ENCODE measurements at places on chromosomes 12 and 14. TPM values are rescaled to one million over a fixed set of nuclear protein-coding genes. Genes with fewer than 3 reads are reported as not detected.

The RABGGTA gene
- total RNA-seq: 59.1 TPM

The GNB3 gene
- 0.46 TPM for total RNA-seq

The KRT2 gene
- 0.08 TPM for total RNA-seq

GRCh38 chr14:64867182-64867581 is 12.5 kb downstream of the SPTB start:
- no peaks in the 10 kb centered on the region for H3K4me1 ChIP-seq
- H3K27me3 ChIP-seq: peaks cover 5% of the 10 kb centered on the region
- H3K4me3 ChIP-seq: no peak overlapping the region
- no peaks in the 10 kb centered on the region for H3K36me3 ChIP-seq

GRCh38 chr12:107361970-107362369 is 268.6 kb upstream of the CRY1 start:
- no peaks in the 10 kb centered on the region for H3K27me3 ChIP-seq
- DNase-seq: no peak
- no peak overlapping the region for H3K27ac ChIP-seq
- no peaks in the 10 kb centered on the region for H3K4me1 ChIP-seq

The ANKS1B gene
- total RNA-seq: not detected

The ARMH4 gene
- total RNA-seq: not detected

DNA sequence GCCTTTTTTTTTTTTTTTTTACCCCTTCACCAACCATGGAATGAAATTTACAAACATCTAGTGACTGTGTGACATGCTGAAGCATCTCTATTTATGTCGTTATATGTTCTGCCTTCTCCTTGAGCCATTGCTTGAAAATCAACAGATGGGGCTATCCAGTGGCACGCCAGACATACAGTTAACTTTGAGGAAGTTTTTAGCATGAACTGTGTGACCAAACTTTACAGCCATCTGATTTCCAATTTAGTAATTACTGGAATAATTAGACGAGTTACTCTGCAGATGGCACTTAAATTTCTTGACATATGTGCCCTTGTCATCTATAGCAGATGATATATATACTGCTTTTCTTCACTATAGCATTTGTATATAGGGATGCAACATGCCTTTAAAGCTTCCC is 192.1 kb downstream of the SNAPC1 start:
- no peak overlapping the region for H3K27ac ChIP-seq
- H3K27me3 ChIP-seq: peaks cover 6% of the 10 kb centered on the region
- H3K4me1 ChIP-seq: no peaks in the 10 kb centered on the region
- H3K36me3 ChIP-seq: no peaks in the 10 kb centered on the region
- DNase-seq: no peak
- no peak overlapping the region for H3K4me3 ChIP-seq

GRCh38 chr12:15966426-15966825 is 55.3 kb downstream of the DERA start:
- H3K36me3 ChIP-seq: no peaks in the 10 kb centered on the region
- H3K27ac ChIP-seq: no peak overlapping the region
- no peaks in the 10 kb centered on the region for H3K27me3 ChIP-seq
- H3K4me3 ChIP-seq: no peak overlapping the region

- H3K27me3 ChIP-seq: no peaks in the 10 kb centered on the region
- no peak for DNase-seq
- H3K4me3 ChIP-seq: no peak overlapping the region
- no peak overlapping the region for H3K27ac ChIP-seq
Measured at GRCh38 chr12:46292754-46293402, 24.0 kb upstream of the SLC38A1 start.

DNA sequence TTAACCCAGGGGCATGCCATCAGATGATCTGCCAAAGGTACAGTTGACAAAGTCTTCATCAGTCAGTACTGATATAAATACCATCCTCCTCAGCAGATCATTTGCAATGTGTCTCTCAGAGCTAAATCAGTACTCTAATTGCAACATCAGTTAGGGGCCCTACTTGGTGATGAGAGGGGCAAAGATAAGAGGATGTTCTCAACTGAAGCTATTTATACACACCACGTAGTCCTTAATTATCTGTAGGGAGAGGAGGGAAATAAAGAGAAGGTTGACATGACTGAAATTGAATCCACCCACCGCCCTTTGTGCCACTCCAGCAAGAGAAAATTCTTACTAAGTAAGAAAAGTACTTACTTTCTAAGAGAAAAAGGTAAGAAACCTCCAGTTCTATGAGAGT is 157.8 kb upstream of the NUDT4 start:
- no peaks in the 10 kb centered on the region for H3K27me3 ChIP-seq
- H3K4me3 ChIP-seq: no peak overlapping the region
- H3K27ac ChIP-seq: no peak overlapping the region
- no peaks in the 10 kb centered on the region for H3K36me3 ChIP-seq
- H3K4me1 ChIP-seq: peaks cover 3% of the 10 kb centered on the region
- DNase-seq: no peak

The TAS2R8 gene
- not detected for total RNA-seq

DNA sequence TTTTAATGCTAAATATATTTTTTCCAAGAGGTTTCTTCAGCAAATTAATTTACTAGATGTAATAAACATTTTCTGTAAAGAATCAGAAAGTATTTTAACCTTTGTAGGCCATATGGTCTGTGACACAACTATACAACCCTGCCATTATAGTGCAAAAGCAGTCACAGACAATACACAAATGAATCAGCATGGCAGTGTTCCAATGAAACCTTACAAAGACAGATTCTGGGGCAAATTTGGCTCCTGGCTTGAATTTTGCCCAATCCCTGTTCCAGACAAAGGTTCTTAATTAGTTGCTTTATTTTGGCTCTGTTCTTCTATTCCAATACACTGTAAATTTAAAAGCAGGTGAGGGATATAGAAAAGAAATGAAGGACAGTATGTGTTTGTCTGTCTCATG is 352.5 kb downstream of the C12orf50 start:
- no peaks in the 10 kb centered on the region for H3K27me3 ChIP-seq

DNA sequence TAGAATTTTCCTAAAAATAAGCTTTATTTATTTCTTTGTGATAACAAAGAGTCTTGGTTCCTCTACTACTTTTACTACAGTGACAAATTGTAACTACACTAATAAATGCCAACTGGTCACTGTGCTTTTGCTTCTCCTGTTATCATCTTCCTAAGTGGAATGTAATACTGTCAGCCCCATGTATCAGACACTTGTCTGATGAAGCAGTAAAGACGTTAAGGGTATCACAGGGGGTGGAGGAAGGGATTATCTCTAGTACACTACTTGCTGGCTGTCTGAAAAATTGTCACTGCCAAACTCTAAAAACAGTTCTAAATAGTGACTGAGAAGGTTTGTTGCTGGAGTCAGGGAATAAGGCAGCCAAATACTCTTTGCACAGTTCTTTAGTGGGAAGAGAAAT is 11.3 kb downstream of the ASB8 start:
- H3K36me3 ChIP-seq: peaks cover 25% of the 10 kb centered on the region
- no peaks in the 10 kb centered on the region for H3K4me1 ChIP-seq
- DNase-seq: no peak
- H3K4me3 ChIP-seq: no peak overlapping the region
- no peak overlapping the region for H3K27ac ChIP-seq

The IKZF4 gene
- 4.6 TPM for total RNA-seq

DNA sequence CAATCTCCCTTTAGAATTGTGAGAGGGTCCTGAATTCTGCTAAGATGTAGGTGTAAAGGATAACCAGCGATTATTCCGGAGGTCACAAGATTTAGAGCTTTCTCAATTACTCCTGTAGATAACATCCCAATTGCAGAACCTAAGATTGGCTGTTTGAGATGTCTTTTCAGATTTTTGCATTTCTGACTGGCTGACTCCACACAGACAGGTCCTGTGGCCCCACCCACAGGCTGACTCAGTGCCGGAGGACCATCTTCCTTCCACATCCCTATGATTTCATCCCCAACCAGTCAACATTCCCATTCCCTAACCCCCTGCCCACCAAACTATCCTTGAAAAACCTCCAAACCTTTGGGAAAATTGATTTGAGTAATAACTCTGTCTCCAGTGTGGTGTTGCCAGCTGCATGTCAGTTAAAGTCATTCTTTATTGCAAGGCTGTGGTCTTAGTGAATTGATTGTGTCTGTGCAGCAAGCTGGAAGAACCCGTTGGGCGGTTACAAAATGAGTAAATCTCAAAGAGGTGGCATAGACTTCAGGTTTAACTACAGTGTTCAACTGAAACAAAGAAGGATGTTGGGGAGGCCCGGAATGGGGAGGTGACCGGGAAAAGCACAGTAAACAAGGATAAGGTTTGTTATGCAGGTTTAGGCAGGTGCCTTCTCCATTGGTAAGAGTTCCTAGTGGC is 10.6 kb downstream of the FNTB start:
- H3K4me1 ChIP-seq: peaks cover 29% of the 10 kb centered on the region
- no peaks in the 10 kb centered on the region for H3K36me3 ChIP-seq
- H3K4me3 ChIP-seq: peak overlapping the region; percentile 47
- DNase-seq: no peak
- H3K27me3 ChIP-seq: no peaks in the 10 kb centered on the region

DNA sequence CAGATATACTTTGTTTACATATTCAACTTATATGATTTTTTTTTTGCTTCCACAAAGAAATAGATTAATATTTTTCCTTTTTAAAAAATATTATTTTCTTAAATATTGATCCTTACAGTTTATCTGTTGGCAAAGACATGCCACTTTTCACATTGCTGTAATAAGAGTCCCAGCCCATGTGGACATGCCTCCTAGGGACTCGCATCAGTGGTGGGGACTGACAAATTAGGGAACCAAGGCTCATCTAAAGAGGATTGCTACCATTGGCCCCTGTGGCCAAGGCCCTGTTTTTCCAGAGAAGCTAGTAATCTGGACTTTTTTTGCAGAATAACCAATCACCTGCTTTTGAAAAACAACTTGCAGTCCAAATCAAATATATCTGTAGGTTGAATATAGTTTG is 27.8 kb upstream of the BMAL2 start:
- no peak overlapping the region for H3K4me3 ChIP-seq
- H3K27ac ChIP-seq: peak overlapping the region; percentile 33
- H3K27me3 ChIP-seq: no peaks in the 10 kb centered on the region
- DNase-seq: no peak
- H3K4me1 ChIP-seq: peaks cover 33% of the 10 kb centered on the region

The IL22 gene
- not detected for total RNA-seq

The SLC22A17 gene
- not detected for total RNA-seq

DNA sequence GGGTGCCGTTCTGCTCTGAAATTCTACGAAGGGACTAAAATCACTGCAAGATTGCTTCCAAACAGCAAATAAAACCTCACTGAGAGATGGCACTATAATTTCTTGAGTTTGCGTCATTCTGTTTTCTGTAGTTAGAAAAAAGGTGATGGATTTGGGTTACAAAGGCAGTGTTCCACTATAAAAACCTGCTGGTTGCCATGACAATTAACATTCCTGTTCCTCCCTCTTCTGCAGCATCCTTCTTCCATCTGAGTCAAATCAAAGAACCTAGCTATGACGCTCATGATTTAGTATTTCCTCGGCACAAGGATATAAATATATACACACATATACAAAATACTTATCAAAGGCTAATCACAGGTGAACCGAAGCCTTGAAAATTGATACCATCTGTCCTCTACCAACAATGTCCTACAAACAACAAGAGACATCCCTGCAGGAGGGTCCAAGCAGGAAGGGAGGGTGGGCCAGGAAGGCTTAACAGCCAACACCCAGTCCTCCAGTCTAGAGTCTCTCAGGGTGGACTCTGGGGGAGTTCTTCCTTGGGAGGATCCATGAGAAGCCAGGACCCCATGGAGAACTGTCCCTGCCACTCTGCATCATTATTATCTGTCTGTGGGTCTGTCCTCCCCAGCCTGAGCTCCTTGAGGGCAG is 21.4 kb downstream of the TMCC3 start:
- no peaks in the 10 kb centered on the region for H3K4me1 ChIP-seq
- no peaks in the 10 kb centered on the region for H3K27me3 ChIP-seq
- DNase-seq: no peak

DNA sequence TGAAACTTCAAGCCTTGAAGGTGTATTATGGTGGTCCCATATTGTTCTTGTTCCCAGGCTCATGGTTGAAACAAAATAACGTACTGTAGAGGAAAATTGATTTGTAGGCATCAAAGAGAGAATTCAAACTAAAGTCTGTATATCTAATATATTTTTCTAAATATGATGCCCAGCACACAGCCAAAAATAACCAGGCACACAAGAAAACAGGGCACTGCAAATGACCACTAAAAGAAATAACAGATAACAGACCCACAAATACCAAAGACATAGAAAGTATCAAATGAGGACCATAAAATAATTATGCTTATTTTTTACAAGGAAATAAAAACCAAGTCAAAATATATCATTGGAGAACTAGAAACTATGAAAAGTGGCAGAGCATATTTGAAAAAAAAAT is 46.8 kb downstream of the LLPH start:
- H3K27ac ChIP-seq: no peak overlapping the region
- H3K4me3 ChIP-seq: no peak overlapping the region
- H3K36me3 ChIP-seq: no peaks in the 10 kb centered on the region
- no peaks in the 10 kb centered on the region for H3K4me1 ChIP-seq

The KRT75 gene
- total RNA-seq: not detected

The MDGA2 gene
- not detected for total RNA-seq

The ACVRL1 gene
- total RNA-seq: 0.29 TPM

The CLEC1A gene
- not detected for total RNA-seq

The KLC1 gene
- 113 TPM for total RNA-seq

GRCh38 chr14:35944847-35945246 is 118.7 kb downstream of the BRMS1L start:
- H3K4me1 ChIP-seq: no peaks in the 10 kb centered on the region
- no peak overlapping the region for H3K27ac ChIP-seq
- no peak for DNase-seq
- H3K4me3 ChIP-seq: no peak overlapping the region

- H3K4me3 ChIP-seq: peak overlapping the region; percentile 97
- no peak for DNase-seq
- H3K36me3 ChIP-seq: peaks cover 3% of the 10 kb centered on the region
- H3K27ac ChIP-seq: peak overlapping the region; percentile 92
Measured at GRCh38 chr12:56315249-56315621, 553 bp downstream of the CNPY2 start.

GRCh38 chr14:51479584-51480325 is 172.0 kb upstream of the FRMD6 start:
- H3K36me3 ChIP-seq: no peaks in the 10 kb centered on the region
- H3K4me1 ChIP-seq: no peaks in the 10 kb centered on the region
- no peak overlapping the region for H3K4me3 ChIP-seq
- H3K27me3 ChIP-seq: no peaks in the 10 kb centered on the region

The KIF26A gene
- 0.05 TPM for total RNA-seq

GRCh38 chr12:30144777-30145683 is 361.3 kb upstream of the TMTC1 start:
- no peak overlapping the region for H3K4me3 ChIP-seq
- H3K27ac ChIP-seq: no peak overlapping the region
- no peak for DNase-seq
- H3K36me3 ChIP-seq: no peaks in the 10 kb centered on the region

The GOLGA5 gene
- total RNA-seq: 16.0 TPM

The TAS2R42 gene
- not detected for total RNA-seq

The TEX52 gene
- total RNA-seq: not detected

DNA sequence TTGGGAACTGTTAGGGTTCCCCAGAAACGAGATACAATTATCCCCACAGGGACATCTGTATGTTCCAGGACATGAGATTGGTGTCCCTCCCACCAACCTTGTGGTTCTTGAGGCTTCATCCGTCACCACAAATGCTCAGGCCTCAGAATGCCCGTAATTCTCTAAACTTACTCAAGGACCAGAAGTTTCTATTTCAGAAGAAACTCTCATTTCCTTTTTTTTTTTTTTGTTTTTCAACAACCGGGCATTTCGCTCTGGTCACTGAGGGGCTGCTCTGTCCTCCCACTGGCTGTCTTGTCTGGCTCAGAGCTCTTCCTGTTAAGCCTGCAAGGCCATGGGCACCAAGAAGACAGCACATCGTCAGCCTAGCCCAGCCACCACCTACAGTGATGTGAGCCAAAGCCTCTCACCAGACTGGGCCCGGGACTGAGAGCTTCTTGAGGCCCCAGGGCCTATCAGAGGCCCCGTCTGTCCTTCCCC is 36.2 kb downstream of the VDR start:
- H3K27me3 ChIP-seq: no peaks in the 10 kb centered on the region
- no peaks in the 10 kb centered on the region for H3K36me3 ChIP-seq
- peak overlapping the region; percentile 21 for H3K27ac ChIP-seq
- DNase-seq: peak; percentile 76
- no peak overlapping the region for H3K4me3 ChIP-seq
